CD8-positive, alpha-beta memory T cell (primary cell): ENCODE measurements at places on chromosomes 4 and X.

GRCh38 chr4:165828928-165829327, 44.1 kb upstream of the TLL1 start:
- no peaks in the 10 kb centered on the region for H3K4me1 ChIP-seq
- H3K27me3 ChIP-seq = no peaks in the 10 kb centered on the region
- no peak overlapping the region for H3K27ac ChIP-seq
- DNase-seq = no peak

DNA sequence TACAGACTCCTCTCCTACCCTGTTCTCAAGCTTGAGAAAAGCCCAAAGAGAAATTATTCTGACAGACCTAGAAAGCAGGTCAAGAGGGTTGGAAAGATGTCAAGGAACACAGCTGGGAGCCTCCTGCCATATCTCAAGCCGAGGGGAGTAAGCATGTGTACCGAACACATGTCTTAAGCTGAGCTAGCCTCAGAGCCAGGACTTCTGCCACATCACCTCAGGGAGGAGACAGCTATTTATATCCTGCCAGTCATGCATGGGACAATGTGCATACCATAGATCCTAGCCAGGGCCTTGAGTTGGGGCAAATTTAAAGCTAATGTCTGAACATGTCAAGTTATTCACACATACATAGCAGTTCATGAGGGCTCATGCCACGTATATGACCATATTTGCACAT, 11.8 kb downstream of the TMEM31 start:
- H3K4me1 ChIP-seq = no peaks in the 10 kb centered on the region
- H3K27ac ChIP-seq = no peak overlapping the region
- no peak overlapping the region for H3K4me3 ChIP-seq

GRCh38 chrX:154013001-154013421, 6.7 kb downstream of the IRAK1 start:
- DNase-seq = no peak
- no peak overlapping the region for H3K27ac ChIP-seq
- H3K4me3 ChIP-seq = no peak overlapping the region
- H3K4me1 ChIP-seq = no peaks in the 10 kb centered on the region

GRCh38 chrX:129957241-129958082, 25.0 kb upstream of the BCORL1 start:
- peak overlapping the region; percentile 54 for H3K27ac ChIP-seq
- H3K27me3 ChIP-seq = no peaks in the 10 kb centered on the region
- peaks cover 20% of the 10 kb centered on the region for H3K4me1 ChIP-seq
- H3K36me3 ChIP-seq = no peaks in the 10 kb centered on the region
- peak overlapping the region; percentile 53 for H3K4me3 ChIP-seq

DNA sequence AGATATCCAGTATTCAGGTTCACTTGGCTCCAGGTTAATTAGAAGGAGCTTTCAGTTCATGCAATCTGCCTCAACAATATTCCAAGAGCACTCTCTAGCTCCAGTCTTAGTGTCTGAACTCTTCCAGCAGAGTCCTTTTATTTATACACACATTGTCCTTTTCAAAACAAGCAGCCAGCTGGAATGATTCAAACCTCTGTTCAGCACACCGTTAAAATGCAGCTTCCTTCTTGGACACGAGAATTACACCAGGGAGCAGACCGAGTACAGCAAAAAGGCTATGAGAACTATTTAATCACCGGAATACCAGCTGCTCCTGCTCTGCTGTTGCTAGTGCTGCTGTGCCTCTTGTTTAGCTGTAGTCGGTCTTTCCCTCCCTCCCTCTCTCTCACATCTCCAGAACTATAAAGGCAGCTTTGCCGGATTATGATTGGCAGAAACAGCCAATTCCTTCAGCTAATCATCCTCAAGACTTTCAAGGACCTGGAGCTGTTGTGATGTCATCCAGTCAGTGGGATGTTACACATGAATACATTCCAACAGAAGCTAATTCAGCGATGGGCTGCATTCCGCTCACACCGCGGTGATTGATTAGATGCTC, at the start of gene NDST4:
NDST4 (minus strand) TSS at position 115 of the 601 bp plus-strand sequence. CDS start 36,584 bp downstream, outside the sequence.
- H3K4me3 ChIP-seq = no peak within 1 kb of the TSS
- H3K27ac ChIP-seq = no peak within 1 kb of the TSS
- no peaks in the 10 kb centered on the region for H3K36me3 ChIP-seq
- no peaks in the 10 kb centered on the region for H3K27me3 ChIP-seq
- no peaks in the 10 kb centered on the region for H3K4me1 ChIP-seq
- no peak for DNase-seq

DNA sequence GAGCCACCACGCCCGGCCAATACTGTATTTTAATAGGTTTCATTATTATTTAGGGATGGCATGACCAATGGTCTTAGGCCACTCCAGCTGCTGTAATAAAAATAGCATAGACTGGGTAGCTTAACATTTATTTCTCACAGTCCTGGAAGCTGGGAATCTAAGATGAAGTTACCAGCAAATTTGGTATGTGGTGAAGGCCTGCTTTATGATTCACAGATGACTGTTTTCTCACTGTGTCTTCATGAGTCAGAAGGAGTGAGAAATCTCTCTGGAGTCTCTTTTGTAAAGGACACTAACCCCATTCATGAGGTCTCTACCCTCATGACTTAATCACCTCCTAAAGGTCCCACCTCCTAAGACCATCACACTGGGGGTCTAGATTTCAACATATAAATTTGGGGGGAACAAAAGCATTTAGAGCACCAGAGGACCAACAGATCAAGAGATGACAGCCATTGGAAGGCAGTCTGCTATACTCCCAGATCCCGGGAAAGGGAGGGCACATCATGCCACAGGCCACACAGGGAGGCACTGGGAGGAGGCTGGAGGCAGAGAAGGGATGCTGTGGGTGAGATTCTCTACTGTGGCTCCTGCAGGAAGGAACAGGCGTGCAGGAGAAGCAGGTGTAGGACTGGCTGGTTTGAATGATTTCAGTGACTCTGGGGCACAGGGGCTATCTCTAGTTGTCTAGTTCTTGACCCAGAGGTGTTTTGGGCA, 335.8 kb upstream of the SFRP2 start:
- H3K27ac ChIP-seq = no peak overlapping the region
- no peaks in the 10 kb centered on the region for H3K27me3 ChIP-seq
- no peaks in the 10 kb centered on the region for H3K4me1 ChIP-seq
- no peaks in the 10 kb centered on the region for H3K36me3 ChIP-seq
- no peak overlapping the region for H3K4me3 ChIP-seq

GRCh38 chrX:154661170-154661569, 7.8 kb upstream of the CTAG2 start:
- DNase-seq = no peak
- no peaks in the 10 kb centered on the region for H3K4me1 ChIP-seq
- no peak overlapping the region for H3K27ac ChIP-seq

- H3K4me3 ChIP-seq = peak overlapping the region; percentile 1
- DNase-seq = no peak
- peaks cover 6% of the 10 kb centered on the region for H3K27me3 ChIP-seq
- peaks cover 4% of the 10 kb centered on the region for H3K4me1 ChIP-seq
- no peaks in the 10 kb centered on the region for H3K36me3 ChIP-seq
- H3K27ac ChIP-seq = no peak overlapping the region
Observed at GRCh38 chr4:153683763-153684181, 308 bp upstream of the TLR2 start.

GRCh38 chrX:6852869-6853268, 294.6 kb upstream of the STS start:
- no peak for DNase-seq
- H3K27me3 ChIP-seq = no peaks in the 10 kb centered on the region
- H3K36me3 ChIP-seq = no peaks in the 10 kb centered on the region
- no peaks in the 10 kb centered on the region for H3K4me1 ChIP-seq
- H3K27ac ChIP-seq = no peak overlapping the region
- H3K4me3 ChIP-seq = no peak overlapping the region

DNA sequence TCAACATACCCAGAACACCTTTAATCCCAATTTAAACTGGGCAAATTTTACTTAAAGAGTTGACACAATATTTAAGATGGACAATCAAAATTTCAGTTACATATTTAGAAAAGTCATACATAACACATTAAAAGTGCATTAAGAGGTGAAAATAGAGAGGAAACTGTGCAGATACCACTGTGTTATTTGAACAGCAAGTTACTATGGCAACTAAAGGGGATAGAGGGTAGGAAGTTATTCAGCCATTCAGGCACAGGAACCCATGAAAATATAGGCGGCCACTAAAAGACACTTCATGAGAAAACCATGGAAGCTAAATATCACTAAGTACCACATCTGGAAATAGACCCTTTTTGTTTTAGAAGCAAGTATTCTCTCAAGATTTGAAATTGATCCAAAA, 75.1 kb downstream of the PDGFC start:
- H3K27me3 ChIP-seq = no peaks in the 10 kb centered on the region
- no peak overlapping the region for H3K27ac ChIP-seq
- no peak overlapping the region for H3K4me3 ChIP-seq

DNA sequence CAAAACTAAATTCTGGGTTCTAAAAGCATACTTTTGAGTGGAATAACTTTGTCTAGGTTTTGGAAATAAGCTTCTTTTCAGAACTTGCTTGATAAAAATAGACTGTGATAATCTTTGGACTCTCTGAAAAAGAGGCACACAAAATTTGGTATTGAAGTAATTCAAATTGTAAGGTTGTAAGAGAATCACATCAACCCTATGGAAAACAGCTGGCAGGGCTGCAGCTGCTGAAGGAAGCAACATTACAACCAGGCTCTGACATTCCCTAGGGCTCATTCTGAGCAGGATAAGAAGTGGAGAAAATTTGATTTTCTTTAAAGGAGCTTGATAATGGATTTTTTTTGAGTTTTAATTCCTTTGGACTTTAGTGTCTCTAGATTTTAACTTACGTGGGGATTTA, 147.6 kb downstream of the FSTL5 start:
- H3K4me3 ChIP-seq = no peak overlapping the region
- H3K36me3 ChIP-seq = no peaks in the 10 kb centered on the region
- DNase-seq = no peak
- no peak overlapping the region for H3K27ac ChIP-seq
- H3K27me3 ChIP-seq = no peaks in the 10 kb centered on the region
- H3K4me1 ChIP-seq = no peaks in the 10 kb centered on the region

- no peaks in the 10 kb centered on the region for H3K36me3 ChIP-seq
- H3K4me1 ChIP-seq = no peaks in the 10 kb centered on the region
- H3K27ac ChIP-seq = no peak overlapping the region
- no peaks in the 10 kb centered on the region for H3K27me3 ChIP-seq
Observed at GRCh38 chr4:14478504-14478903, 523.8 kb upstream of the CPEB2 start.

DNA sequence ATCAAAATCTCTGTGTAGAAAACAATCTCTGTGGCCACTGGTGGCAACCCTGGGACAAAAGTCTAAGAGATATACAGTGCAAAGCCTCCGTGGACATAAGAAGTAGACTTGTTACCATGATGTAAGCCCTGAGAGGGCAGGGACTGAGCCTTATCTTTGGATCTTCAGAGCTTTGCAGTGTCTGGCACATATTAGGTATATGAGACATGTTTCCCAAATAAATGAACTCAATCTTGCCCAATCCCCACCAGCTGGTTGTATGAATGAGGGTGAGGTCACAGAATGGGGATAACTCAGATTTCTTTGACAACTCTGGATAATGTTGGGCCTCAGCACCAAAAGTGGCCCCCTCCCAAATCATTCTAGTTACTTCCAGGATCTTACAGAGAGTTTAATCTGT, 511.4 kb upstream of the DIPK2B start:
- no peaks in the 10 kb centered on the region for H3K27me3 ChIP-seq
- no peak overlapping the region for H3K27ac ChIP-seq
- H3K4me3 ChIP-seq = no peak overlapping the region
- DNase-seq = no peak

DNA sequence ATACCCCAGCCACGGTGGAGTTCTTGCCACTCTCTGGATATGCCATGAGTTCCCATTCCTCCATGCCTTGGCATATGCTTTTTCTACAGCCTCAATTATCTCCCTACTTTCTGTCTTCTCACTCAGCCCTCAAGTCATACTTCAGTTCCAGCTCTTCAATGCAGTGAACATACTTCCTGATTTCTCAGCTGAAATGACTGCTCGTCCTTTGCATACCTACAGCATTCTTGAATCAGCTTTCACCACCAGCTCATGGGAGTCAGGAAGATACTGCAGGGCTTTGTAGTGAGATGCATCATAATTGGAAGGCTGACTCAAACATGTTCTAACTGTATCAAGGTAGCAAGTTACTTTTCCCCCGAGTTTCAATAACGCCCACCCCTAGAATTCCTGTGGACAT, 118.4 kb downstream of the APBB2 start:
- H3K27me3 ChIP-seq = no peaks in the 10 kb centered on the region
- H3K4me1 ChIP-seq = no peaks in the 10 kb centered on the region
- H3K36me3 ChIP-seq = no peaks in the 10 kb centered on the region
- no peak for DNase-seq
- H3K4me3 ChIP-seq = no peak overlapping the region

- no peaks in the 10 kb centered on the region for H3K36me3 ChIP-seq
- H3K27ac ChIP-seq = no peak overlapping the region
- no peak overlapping the region for H3K4me3 ChIP-seq
Observed at GRCh38 chrX:9566150-9566621, 101.3 kb downstream of the TBL1X start.

GRCh38 chr4:22999419-22999818, 306.7 kb downstream of the GBA3 start:
- no peaks in the 10 kb centered on the region for H3K4me1 ChIP-seq
- H3K27ac ChIP-seq = no peak overlapping the region
- H3K27me3 ChIP-seq = no peaks in the 10 kb centered on the region
- DNase-seq = no peak
- H3K4me3 ChIP-seq = no peak overlapping the region

- H3K27me3 ChIP-seq = no peaks in the 10 kb centered on the region
- no peak overlapping the region for H3K27ac ChIP-seq
- no peak for DNase-seq
- no peaks in the 10 kb centered on the region for H3K4me1 ChIP-seq
- H3K4me3 ChIP-seq = no peak overlapping the region
- no peaks in the 10 kb centered on the region for H3K36me3 ChIP-seq
Observed at GRCh38 chrX:69813677-69814076, 197.8 kb downstream of the EDA start.

- H3K27me3 ChIP-seq = no peaks in the 10 kb centered on the region
- H3K27ac ChIP-seq = no peak overlapping the region
- H3K36me3 ChIP-seq = no peaks in the 10 kb centered on the region
- DNase-seq = no peak
Observed at GRCh38 chr4:3801521-3801920, 35.3 kb downstream of the ADRA2C start.

- no peaks in the 10 kb centered on the region for H3K4me1 ChIP-seq
- no peak overlapping the region for H3K27ac ChIP-seq
- DNase-seq = no peak
- no peaks in the 10 kb centered on the region for H3K27me3 ChIP-seq
- H3K36me3 ChIP-seq = no peaks in the 10 kb centered on the region
Observed at GRCh38 chr4:169971456-169972015, 54.7 kb downstream of the MFAP3L start.

- H3K27ac ChIP-seq = no peak overlapping the region
- H3K4me3 ChIP-seq = no peak overlapping the region
- H3K36me3 ChIP-seq = no peaks in the 10 kb centered on the region
- H3K4me1 ChIP-seq = no peaks in the 10 kb centered on the region
Observed at GRCh38 chr4:163251204-163251603, 81.2 kb downstream of the NPY1R start.

GRCh38 chr4:17168571-17168970, 270.1 kb upstream of the LDB2 start:
- H3K4me3 ChIP-seq = no peak overlapping the region
- no peaks in the 10 kb centered on the region for H3K27me3 ChIP-seq
- DNase-seq = no peak
- H3K4me1 ChIP-seq = no peaks in the 10 kb centered on the region

- no peak overlapping the region for H3K4me3 ChIP-seq
- H3K4me1 ChIP-seq = no peaks in the 10 kb centered on the region
- no peaks in the 10 kb centered on the region for H3K36me3 ChIP-seq
- no peaks in the 10 kb centered on the region for H3K27me3 ChIP-seq
Observed at GRCh38 chr4:143346206-143346605, 9.5 kb downstream of the GAB1 start.
